ENCODE measurements at places on chromosomes 6 and 20.

DNA sequence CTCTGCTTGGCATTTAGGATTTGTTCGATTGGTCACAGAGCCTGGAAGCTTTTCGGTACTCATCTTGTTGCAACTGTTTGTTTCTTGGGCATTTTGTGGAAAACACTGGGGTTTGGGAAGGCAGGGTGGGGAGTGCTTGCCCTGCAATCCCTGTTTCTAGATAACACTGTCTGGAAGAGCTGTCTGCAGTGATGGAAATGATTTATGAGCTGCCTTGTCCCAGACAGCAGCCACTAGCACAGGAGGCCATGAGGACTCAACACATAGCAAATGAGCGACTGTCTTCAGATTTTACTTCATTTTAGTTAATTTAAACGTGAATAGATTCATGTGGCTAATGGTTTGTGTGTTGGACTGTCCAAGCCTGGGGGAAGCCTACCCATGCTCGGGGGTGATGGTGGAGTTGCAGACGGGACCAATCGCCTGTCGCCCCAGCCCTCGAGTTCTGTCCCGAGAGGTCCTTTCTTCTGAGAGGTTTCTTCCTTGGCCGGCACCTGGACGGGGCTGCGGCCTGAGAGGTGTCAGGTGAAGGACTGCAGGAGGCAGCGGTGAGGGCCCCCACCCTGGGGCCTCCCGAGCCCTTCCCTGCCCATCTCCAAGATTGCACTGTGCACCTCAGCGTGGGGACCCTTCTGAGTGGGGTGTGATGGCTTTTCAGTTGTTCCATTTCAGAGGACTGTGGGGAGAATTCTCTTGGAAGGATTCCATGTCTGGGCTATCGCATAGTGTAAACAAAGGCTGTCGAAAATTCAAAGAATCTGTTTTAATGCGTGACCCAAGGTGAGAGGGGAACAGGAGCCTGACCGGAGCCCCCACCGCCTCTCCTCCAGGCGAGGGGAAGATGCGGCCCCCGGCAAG, 55.4 kb downstream of the SMOC2 start:
- no peak for DNase-seq
- no peaks in the 10 kb centered on the region for H3K27me3 ChIP-seq
- H3K27ac ChIP-seq, result no peak overlapping the region
- H3K36me3 ChIP-seq, result no peaks in the 10 kb centered on the region

DNA sequence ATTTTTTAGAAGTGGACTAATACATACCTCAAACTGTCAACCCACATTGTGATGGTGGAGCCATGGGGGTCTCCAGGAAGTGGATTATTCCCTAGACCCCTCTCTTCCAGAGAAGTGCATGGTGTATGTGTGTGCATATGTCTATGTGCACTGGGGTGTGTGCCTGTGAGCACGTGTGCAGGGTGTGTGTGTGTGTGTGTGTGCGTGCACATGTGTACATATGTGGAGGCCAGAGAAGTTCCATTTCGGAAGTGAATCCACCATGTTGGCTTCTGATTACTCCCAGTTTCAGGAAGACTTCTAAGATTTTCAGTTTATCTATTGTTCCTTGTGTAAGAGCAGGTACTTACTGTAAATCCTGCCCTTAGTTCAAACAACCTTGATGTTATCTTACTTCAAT, 208.5 kb upstream of the SULF2 start:
- peaks cover 3% of the 10 kb centered on the region for H3K27me3 ChIP-seq
- H3K27ac ChIP-seq, result no peak overlapping the region
- H3K4me3 ChIP-seq, result no peak overlapping the region

DNA sequence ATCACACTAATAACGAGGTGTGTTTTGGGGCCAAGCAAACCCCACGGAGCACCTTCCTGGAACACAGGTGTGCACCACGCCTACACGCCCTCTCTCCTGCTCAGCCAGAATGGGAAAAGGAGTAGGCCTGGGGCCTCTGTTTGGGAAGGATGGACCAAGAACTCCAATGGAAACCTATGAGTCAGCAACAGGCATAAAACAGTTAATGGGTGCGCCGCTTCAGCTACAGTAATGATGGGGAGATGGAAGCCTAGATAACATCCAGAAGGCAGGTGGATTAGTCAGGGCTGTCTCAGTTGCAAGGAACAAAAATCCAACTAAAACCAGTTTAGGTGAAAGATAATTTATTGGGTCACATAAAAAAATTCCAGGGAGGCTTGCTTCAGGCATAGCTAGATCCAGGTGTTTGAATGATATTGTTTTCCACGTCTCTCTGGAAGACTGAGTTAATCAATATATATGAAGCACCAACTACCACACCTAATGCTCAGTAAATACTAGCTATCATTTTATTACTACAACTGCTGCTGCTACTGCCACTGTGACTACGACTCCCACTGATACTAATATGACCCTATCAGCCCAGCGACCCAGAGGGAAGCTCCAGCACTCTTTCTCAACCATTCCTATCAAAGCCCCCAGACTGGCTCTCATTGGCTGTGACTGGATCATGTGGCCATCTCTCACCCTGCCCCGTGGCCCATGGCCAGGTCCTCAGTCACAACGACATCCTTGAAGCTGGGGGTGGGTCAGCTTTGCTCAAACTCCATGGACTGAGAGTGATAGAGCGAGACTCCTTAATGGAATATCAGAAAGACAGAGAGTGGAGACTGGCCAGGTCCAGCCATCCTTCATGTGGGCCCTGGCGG, 155.2 kb upstream of the PTPN1 start:
- DNase-seq, result no peak
- H3K4me1 ChIP-seq, result no peaks in the 10 kb centered on the region
- H3K36me3 ChIP-seq, result no peaks in the 10 kb centered on the region
- H3K27me3 ChIP-seq, result peaks cover 1% of the 10 kb centered on the region

GRCh38 chr6:18268066-18268465, 3.7 kb upstream of the DEK start:
- H3K27ac ChIP-seq, result no peak overlapping the region
- no peaks in the 10 kb centered on the region for H3K36me3 ChIP-seq
- H3K4me3 ChIP-seq, result no peak overlapping the region
- peaks cover 4% of the 10 kb centered on the region for H3K4me1 ChIP-seq

- H3K4me3 ChIP-seq, result no peak overlapping the region
- H3K27ac ChIP-seq, result no peak overlapping the region
- no peaks in the 10 kb centered on the region for H3K36me3 ChIP-seq
These were observed 111.1 kb downstream of the UST start for GRCh38 chr6:148857798-148858390.

DNA sequence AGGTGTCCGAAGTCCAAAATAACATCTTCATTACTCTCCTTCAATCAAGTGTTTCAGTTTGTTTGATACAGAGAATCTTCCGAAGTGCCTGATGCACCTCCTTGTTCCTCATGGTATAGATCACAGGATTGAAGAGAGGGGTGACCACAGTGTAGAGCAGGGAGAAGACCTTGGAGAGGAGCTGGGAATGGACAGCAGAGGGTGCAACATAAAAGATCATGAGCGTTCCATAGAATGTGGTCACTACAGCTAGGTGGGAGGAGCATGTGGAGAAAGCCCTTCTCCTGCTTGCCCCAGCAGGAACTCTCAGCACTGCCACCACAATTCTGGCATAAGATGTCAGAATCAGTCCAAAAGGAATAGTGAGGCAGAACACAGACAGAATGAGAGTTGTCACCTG, 11.9 kb downstream of the OR12D1 start:
- H3K27ac ChIP-seq, result no peak overlapping the region
- H3K4me1 ChIP-seq, result no peaks in the 10 kb centered on the region
- DNase-seq, result no peak
- no peaks in the 10 kb centered on the region for H3K27me3 ChIP-seq
- H3K36me3 ChIP-seq, result no peaks in the 10 kb centered on the region

All from endothelial cell of umbilical vein (primary cell).